ENCODE measurements at places on chromosomes 16 and 17.
A peak's percentile ranks its signal among the peaks of the same experiment; 100 is the strongest.

DNA sequence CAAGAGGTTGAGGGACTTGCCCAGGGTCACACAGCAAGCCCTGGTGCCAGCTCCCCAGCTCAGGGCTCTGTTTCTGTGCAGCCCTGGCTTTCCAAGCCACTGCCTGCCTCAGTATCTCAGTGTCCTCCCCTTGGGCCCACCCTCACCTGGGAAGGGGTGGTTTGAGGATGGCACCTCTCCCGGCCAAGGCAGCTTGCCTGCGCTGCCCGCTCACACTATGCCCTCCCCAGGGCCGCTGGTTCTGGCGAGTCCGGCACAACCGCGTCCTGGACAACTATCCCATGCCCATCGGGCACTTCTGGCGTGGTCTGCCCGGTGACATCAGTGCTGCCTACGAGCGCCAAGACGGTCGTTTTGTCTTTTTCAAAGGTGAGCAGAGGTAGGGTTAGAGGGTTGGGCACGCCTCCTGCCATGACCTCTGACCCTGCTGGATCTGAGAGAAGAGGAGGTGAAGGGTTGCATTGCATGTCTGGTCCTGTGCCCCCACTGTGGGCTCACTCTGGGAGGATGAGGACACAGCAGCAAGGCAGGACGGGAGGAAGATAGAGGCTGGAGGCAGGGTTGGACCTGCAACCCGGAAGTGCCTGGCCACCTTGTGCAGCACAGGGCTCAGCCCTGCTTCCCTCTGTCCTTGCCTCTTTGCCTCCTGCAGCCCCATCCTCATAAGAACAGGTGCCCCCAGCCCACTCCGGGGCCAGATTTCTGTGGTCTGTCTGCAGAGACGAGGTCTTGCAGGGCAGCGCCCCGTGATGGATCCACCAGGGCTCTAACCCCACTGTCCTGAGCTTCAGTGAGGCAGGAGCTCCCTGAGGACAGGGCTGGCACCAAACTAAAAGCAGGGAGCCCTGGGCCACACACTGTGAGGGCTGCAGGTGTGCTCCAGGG, 16.7 kb downstream of the MMP15 start:
- DNase-seq: no peak

DNA sequence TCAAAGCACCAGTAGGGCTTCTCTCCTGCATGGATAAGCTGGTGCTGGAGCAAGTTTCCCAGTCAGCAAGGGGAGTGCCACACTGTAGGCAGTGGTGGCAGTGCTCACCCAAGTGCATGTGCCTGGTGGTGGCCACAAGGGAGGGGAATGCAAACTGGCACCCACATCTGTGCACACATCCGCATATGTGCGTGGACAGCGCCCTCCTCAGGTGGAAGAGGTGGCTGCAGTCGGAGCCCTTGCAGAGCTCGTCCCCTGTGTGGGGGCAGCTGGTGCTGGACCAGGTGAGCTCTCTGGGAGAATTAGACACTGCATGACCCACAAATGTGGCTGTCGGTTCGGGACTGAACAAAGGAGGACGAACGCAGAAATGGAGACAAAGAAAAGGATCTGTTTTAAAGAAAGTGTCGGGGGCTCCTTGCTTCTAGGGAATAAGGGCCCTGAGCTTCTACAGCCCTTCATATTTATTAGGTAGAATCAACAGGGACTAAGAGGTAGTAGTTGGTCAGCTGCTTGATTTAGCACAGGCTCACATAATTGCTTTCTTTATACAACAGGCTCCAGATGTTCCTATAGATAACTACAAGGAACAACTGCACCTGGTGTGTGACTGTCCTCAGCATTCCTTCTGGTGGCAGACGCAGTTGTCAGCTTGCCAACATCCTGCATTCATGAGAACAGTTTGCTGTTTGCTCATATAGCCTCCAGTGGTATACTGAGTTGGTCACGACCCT, 5.3 kb upstream of the ZNF689 start:
- DNase-seq: peak; percentile 60

DNA sequence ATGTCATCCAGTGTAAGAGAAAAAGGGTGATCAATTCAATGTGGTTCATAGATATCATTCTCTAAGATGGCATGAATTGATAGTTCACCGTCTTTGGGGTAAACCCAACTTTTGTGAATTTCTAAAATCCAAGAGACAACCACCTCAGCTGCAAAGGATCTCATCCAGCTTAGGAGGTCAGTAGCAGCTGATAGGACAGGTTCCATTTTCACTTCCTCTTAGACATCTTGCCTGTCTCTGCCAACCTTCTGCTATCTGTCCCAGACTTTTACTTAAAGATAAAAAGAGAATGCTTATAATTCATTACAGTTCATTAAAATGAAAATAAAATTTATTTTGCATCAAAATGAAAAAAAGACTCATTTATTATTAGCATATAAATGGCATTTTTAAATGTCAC, 468.2 kb downstream of the XYLT1 start:
- no peak for DNase-seq

DNA sequence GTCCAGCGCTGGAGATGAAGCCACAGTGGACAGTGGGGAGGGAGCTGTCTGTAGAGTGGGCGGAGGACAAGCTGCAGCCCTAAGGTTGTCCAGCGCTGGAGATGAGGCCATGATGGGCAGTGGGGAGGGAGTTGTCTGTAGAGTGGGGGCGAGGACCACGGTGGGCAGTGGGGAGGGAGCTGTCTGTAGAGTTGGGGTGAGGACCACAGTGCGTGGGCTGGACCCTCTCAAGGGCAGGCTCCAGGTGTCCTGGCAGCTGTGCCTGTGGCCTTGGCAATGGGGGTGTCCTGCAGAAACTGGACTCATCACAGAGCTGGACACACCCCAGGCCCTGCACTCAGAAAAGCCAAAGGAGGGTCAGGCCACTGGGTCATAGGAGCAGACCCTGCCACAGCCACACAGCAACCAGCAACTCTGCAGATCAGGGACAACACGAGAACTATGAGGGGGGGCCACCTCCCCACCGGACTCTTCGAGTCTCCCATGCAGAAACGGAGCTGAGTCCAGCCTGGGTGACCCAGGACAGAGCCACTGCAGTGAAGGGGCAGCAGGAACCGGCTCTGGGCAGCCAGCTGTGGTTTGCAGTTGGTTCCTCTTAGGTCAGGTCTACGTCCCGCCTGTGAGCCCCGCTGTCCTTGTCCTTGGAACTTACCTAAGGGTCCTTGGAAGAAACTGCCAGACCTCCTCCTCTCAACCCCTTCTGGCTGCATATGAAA, 33.4 kb upstream of the CBFA2T3 start:
- no peak for DNase-seq

- DNase-seq: no peak
Observed at GRCh38 chr17:49545806-49546545, 29.7 kb upstream of the NXPH3 start.

- no peak for DNase-seq
Observed at GRCh38 chr17:39750131-39751015, 12.6 kb downstream of the GRB7 start.

GRCh38 chr16:9850817-9851216, 331.4 kb downstream of the GRIN2A start:
- no peak for DNase-seq

DNA sequence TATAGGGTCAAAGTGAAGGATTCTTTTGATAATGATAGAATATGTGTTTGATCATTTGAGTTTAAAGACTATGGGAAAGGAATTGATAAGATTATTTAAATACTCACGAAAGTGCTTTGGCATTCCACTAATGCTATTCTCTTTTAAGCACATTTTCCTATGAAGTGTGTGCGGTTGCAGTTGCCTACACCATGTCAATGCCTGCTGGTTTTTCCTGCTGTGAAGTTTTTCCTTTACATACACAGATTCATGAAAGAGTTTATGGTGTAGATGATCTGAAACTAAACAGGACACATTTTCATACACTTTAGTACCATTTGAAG, 78.7 kb downstream of the VMP1 start:
- DNase-seq: no peak

DNA sequence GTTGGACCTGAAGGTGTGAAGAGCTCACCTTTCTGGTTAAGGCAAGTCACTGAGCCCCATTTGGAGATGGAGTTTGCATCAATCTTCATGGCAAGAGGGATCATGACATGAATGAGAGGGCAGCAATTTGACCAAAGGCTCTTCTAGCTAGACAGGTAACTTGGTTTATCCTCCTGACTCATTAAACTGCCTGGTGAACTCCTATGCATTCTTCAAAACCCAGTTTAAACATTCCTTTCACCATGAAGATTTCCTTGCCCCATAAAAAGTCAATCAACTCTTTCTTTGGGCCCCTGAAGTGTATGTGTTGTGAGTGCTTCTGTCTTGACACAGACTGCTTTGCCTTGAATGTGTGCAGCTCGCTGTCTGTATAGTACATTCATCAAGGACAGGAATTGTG, 120.0 kb upstream of the FOXF1 start:
- no peak for DNase-seq

GRCh38 chr17:40328386-40328766, 19.4 kb downstream of the RARA start:
- no peak for DNase-seq

- no peak for DNase-seq
Observed at GRCh38 chr16:74788108-74788507, 13.5 kb upstream of the FA2H start.

- DNase-seq: no peak
Observed at GRCh38 chr17:66578781-66579489, 256.0 kb upstream of the CACNG5 start.

DNA sequence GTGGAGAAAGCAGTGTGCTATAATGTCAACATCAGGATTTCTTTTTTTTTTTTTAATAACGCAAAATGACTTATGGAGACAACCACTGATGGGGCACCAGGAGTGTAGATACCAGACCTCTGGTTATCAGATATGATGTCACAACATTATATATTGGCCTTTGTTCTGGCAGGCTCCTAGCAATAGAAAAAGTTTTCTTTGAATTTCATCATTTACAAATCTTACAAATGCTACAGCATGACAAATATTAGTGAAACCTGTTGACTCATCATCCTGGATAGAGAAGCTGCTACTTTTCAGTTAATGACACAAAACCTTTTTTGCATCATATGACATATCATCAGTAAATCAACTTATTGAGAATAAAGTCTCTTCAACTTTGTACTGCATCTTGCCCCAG, 6.1 kb downstream of the THUMPD1 start:
- no peak for DNase-seq

GRCh38 chr17:63997341-63998048, 656 bp upstream of the PRR29 start:
- DNase-seq: no peak

DNA sequence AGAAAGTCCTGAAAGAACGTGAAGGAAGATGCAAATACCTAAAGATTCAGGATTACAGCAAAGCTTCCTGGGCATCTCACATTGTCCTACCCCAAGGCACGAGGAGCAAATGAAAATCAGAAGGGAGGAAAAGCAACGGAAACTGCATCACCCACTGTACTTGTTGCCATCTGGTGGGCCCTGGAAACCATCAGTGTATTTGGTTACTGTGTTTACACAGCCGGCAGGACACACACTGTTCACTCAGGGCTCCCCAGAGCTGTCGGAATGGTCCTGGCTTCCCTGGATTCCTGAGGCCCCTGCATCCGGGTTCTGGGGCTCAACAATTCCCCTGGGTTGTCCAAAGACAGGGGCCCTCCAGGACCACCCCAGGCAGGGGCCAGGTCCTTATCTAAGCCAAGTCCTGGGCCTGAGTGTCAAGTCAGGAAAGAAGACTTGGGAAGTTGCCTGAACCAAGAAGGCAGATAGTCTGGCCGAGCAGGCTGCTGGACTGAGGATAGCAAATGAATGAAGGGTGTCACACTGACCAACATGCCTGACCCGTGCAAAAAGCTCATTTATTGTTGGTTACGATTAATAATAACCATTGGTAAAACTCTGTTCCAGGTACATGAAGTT, 52.8 kb downstream of the SOX9 start:
- DNase-seq: no peak

- no peak for DNase-seq
Observed at GRCh38 chr16:87337262-87337771, 20.1 kb upstream of the C16orf95 start.

DNA sequence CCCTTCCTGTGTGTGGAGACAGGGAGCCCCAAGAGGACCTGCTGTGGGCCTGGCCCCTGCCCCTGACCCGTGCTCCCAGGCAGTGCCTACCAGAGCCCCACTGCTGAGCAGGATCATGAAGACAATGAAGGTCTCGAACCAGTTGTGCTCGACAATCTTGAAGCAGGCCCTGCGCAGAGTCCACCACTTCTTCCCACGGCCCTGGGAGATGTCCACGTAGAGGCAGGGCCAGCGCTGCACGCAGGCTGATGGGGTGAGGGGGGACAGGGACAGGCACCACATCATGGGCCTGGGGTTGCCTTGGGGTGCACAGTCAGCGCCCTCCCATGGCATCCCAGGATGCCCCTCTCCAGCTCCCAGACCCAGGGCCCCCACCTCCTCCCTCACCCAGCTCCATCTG, 16.4 kb upstream of the CD79B start:
- no peak for DNase-seq

GRCh38 chr16:83958137-83958845, 5.3 kb downstream of the OSGIN1 start:
- no peak for DNase-seq

DNA sequence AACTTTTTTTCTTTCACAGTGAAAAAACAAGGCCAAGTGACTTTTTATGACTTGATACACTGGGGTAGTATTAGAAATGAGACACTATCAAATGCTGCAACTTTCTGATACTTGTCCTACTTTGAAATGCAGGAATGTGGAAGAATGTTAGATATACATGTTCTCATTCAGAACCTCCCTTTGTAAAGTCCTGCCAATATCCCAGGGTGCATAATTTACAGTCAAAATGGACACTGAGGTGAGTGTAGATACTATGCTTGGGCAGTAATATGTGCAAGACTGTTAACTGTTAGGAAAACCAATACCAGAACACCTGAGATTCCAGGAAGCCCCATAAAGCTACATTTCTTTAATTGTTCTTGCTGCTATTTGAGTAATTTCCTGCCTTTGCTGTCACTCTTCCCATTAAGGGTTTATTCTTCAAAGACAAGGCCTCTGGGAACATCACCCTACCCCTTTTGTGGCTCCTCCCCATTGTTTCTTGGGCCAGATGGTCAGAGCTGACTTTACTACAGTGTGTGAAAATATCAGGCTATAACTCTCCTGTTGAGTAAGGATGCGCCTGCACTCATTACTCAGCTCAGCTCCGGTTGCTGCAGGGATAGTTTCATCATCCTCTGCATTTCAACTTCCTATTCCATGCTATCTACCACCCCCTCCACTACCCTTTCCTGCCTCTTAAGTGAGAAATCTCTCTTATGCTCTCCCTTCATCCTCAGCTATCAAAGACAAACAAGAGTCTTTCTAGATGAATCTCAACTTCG, 48.7 kb downstream of the TMEM100 start:
- no peak for DNase-seq

DNA sequence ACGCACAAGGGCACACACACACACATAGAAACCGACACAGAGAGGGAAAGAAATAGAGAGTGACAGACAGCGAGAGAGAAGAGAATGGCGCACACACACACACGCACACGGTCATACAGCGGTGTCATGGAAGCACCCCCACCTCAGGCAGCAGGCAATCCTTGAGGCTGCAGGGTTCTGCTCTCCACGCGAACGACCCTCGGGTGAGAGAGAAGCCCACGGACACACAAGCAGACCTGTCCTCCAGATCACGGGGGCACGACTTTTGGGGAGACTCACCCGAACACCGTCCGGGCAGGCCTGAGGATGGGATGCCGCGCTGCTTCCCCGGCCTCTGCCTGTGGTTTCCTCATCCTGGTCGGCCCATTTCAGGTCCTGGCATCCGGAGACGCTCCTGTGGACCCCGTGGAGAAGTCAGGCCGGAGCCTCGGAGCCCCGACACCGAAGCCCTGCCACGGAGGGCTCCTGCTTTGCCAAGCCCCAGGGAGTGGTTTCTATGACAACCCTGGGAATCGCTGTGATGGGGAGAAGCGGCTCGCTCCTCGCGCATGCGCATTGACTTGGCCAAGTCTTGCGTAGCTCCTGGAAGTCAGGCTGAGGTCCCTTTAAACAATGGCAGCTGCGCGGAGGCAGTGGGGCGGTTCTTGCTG, 118.2 kb upstream of the KCNJ18 start:
- peak; percentile 24 for DNase-seq
